ENCODE measurements at places on chromosomes 12 and 14.

GRCh38 chr14:32453857-32454810 is 125.0 kb downstream of the AKAP6 start:
- H3K4me1 ChIP-seq: no peaks in the 10 kb centered on the region
- no peak overlapping the region for H3K4me3 ChIP-seq
- H3K27ac ChIP-seq: no peak overlapping the region
- peaks cover 6% of the 10 kb centered on the region for H3K27me3 ChIP-seq

DNA sequence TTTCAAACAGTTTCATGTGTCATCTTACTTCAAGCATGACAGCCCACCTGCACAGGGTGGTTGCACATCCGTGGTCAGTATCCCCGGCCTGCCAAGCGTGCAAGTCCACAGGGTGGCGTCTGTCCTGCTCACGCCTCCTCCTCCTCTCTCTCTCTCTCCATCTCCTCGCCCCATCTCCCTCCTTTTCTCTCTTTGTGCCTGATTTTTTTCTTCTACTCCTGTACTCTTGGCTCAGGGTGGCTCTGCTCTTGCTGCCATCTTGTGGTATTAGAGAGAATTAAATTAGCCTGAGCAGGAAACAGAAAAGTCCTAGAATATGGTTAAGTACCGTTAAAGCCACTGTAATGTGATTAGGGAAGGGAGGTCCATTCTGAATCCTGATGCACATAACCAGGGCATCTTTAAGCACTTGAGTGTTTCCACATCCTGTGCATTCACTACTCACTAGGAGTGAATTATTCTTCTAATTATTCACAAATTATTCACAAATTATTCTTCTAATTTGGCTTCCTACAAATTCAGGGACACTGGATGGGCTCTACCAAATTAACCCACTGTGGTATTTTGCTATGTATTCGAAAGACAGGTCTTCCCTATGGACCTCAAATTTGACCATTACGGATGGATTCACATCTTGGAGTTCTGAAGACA is 25.5 kb upstream of the DTX1 start:
- no peak for DNase-seq
- no peaks in the 10 kb centered on the region for H3K36me3 ChIP-seq
- no peak overlapping the region for H3K4me3 ChIP-seq
- H3K27ac ChIP-seq: no peak overlapping the region
- H3K27me3 ChIP-seq: peaks cover 18% of the 10 kb centered on the region

- DNase-seq: no peak
- no peaks in the 10 kb centered on the region for H3K27me3 ChIP-seq
- H3K27ac ChIP-seq: no peak overlapping the region
- H3K36me3 ChIP-seq: peaks cover 60% of the 10 kb centered on the region
- no peak overlapping the region for H3K4me3 ChIP-seq
- H3K4me1 ChIP-seq: no peaks in the 10 kb centered on the region
Measured at GRCh38 chr12:12645485-12645884, 33.8 kb downstream of the CREBL2 start.

DNA sequence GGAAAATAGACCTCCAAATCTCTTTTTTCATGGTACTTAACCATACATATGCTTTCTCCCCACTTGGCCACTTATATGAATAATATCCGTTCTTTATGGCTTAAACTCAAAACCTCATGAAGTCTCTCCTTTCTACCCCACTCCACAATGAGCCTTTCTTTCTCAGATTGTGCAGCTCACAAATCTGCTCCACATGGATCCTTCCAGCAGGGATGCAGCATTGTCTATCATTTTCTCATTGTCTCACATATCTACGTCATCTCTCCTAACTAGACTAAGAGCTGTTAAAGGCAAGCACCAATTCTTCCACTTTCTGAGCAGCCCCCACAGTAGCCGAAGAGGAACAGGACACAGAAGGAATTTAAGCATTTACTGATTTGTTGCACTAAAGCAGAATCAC is 106.4 kb downstream of the HECTD4 start:
- H3K4me1 ChIP-seq: peaks cover 2% of the 10 kb centered on the region
- H3K4me3 ChIP-seq: no peak overlapping the region
- peaks cover 26% of the 10 kb centered on the region for H3K36me3 ChIP-seq
- no peak for DNase-seq
- H3K27ac ChIP-seq: no peak overlapping the region
- H3K27me3 ChIP-seq: no peaks in the 10 kb centered on the region

Data from activated naive CD8-positive, alpha-beta T cell treated with anti-CD3 and anti-CD28 coated beads, Interleukin-2, amount 10 ng/mL, durations not matched to agents 7 days and 5 days (primary cell).